ENCODE measurements at places on chromosomes 12 and 14. TPM values are rescaled to one million over a fixed set of nuclear protein-coding genes. Genes with fewer than 3 reads are reported as not detected.

The DPF3 gene
- 10.4 TPM for total RNA-seq

The CCDC38 gene
- not detected for total RNA-seq

The STXBP6 gene
- total RNA-seq, result 4.7 TPM

The TBX3 gene
- 114 TPM for total RNA-seq

The IQSEC3 gene
- total RNA-seq, result under 0.01 TPM

DNA sequence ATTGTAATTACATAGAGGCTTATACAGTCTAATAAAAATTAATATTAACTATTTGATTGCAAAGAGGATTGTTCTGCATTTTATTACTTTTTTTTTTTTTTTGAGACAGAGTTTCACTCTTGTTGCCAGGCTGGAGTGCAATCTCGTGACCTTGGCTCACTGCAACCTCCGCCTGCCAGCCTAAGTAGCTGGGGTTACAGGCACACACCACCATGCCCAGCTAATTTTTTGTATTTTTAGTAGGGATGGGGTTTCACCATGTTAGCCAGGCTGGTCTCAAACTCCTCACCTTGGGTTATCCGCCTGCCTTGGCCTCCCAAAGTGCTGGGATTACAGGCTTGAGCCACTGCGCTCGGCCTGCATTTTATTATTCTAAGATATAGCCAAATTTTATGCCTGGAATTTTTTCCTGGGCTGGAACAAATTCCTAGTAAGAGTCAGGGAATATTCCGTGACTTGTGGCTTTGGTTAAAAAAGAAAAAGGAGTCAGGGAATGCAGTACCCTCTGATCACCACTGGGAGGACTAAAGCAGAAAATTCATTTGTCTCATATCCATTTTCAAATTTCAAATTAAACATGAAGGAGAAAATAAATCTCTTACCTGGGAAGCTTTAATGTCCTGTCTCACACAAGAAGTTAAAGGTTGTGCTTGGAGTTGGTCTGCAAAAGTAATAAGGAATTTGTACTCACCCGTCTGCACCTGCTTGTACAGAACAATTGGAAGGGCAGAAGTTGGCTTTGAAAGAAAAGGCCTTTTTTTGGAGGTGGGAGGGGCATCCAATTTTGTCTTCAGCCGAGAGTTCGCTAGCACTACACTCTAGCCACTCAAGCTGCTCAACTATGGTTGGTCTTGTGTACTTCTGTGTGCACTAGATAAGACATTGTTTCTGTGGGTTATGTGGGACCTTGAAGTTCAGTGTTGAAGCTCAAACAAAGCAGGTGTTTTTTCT is 8.7 kb downstream of the MARK3 start:
- DNase-seq, result peak; percentile 74

DNA sequence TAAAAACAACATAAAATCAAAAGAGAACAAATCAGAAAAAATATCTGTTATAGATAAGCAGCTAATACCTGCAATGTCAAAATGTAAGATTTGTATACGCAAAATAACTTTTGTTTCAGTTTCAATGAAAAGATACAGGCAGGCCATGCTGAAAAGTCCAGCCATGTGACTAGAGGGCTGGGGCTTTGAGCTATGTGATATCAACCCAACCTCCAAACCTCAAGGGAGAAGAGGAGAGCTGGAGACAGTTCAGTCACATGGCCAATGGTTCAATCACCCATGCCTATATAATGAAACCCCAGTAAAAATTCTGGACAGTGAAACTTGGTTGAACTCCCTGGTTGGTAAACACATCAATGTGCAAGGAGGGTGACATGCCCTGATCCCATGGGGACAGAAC is 5.3 kb downstream of the COX16 start:
- no peak for DNase-seq

GRCh38 chr12:48198672-48198971 is 4.5 kb downstream of the OR10AD1 start:
- no peak for DNase-seq

DNA sequence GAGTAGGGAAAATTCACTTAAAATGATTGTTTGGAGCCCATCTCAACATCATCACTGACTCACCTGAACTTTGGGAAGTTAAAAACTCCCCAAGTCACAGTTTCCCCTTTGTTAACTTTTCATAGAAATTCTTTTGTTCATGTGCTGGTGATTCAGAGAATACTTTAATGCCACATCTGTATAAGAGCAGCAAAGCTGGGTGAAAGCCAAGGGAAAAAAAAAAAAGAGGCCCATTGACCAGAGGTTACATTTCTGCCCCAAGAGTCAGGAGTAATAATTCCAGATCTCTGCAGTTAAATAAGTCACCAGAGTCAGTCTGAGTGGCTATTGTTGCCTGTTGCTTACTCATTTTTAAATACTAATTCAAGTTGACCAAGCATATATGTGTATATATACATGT is 136.4 kb upstream of the LGR5 start:
- no peak for DNase-seq

DNA sequence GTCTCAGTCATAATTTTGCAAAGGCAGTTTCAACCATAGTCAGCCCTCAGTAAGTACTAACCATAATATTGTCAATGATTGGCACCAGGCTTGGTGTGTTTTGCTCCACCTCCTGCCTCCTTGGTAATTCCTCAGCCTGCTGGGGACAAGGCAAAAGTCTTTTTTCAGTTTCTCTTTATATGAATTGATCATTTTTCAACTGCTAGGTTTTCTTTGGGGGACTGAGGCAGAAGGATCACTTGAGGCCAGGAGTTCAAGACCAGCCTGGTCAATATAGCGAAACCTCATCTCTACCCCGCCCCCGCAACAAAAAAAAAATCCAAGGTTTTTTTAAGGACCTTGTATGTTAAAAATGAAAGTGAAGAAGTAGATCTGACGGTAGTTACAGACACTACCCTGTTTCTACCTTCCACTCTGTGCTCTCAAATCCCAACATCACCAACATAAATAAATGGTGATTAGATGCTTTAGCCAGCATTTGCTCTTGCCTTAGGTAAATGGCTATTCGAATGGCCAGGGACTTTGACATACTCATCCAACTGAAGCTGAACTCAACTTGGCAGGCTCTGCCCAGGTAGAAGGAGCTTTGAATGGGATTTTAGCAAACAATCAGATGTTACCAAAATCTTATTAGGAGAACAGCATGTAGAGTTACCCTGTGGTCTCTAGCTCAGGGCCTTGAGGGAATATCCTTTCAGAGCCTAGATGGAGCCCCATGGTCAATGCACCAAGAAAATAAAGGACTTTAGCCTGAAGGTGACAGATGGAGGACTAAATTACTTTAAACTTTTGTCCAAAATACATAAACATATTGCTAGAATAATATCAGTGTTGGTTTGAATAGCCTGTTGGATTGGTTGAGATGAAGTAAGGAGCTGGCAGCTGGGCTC is 126.9 kb upstream of the AMIGO2 start:
- no peak for DNase-seq

- no peak for DNase-seq
Observed at GRCh38 chr14:68182492-68182891, 362.9 kb downstream of the RAD51B start.

DNA sequence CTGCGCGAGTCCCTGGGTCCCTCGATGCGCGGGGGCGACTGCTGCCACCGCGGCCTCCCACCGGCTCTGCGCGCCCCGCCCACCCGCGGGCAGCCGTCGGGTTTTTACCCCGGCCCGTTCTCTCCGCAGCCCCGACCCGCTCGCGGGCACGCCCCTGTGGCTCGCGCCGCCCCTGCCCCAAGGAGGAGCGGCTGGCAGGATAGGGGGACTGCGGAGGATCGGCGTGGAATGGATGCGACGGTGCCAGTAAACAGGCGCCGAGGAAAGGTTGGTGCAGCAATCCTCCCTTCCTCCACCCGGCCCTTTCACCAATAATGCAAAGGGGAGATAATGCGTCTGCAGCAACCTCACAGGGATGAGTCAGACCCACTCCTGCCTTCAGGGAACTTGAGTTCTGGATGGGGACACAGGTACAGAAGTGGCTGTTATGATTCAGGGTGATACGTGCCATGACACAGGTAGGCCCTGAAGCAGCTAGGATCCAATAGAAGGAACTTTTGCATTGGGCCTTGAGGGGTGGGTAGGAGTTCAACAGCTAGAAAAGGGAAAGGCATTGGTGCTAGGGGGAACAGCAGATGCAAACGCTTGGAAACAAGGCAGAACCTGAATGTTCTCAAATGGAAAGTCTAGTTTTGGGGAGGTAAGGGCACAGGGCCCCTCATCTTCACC is 554 bp upstream of the DEGS2 start:
- no peak for DNase-seq
